ENCODE measurements at places on chromosomes 13 and 19. TPM values are rescaled to one million over a fixed set of nuclear protein-coding genes. Genes with fewer than 3 reads are reported as not detected.

The SMIM24 gene
- 14.7 TPM for total RNA-seq

The ZNF829 gene
- 4.0 TPM for total RNA-seq

The C5AR1 gene
- total RNA-seq: not detected

The C19orf67 gene
- not detected for total RNA-seq

The CILP2 gene
- total RNA-seq: not detected

The AMER2 gene
- total RNA-seq: 0.04 TPM

The SEMA6B gene
- 0.13 TPM for total RNA-seq

The ZNF837 gene
- 4.3 TPM for total RNA-seq

- peak; percentile 18 for DNase-seq
Observed at GRCh38 chr13:93476175-93476574, 249.6 kb downstream of the GPC6 start.

DNA sequence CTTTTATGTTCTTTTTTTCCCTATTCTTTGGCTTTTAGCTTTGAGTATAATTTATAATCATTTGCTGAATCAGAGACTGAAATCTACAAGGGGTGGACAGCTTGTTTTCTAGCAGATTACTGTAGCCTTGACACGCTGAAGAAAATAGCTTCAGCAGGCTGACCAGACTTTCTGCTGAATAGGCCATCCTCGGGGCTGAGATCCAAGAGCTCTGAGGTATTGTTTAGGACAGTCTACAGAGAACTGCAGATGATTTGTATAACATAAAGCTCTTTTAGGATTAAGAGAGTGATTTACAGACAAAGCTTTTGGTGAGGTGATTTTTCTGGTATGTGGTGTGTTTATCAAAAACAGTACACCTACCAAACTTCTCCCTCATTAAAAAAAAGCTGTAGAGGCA is 16.8 kb downstream of the POLR1D start:
- DNase-seq: no peak

DNA sequence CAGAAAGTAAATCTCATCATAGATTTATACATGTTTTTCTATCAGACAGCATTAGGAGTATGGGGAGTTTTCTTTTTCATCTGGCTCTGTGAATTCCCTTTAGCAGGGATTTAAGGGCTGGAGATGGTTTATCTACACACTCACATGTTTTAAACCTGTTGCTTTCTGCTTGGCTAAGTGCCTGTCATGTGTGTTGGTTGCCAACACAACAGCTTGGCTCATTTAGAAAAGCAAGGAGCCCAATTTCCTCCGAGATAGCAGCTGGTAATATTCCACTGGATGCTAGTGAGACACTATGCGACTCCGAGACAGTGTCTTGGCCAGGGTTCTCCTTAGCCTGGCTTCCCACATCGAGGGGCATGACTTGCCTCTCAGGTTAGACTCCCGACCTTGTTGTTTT is 83.3 kb downstream of the KLF5 start:
- DNase-seq: no peak

- peak; percentile 26 for DNase-seq
Observed at GRCh38 chr13:99606324-99607066, 105.2 kb downstream of the TM9SF2 start.

GRCh38 chr19:34667349-34668076 is 9.4 kb downstream of the SCGB2B2 start:
- DNase-seq: no peak

GRCh38 chr13:112899281-112900225 is 69.5 kb upstream of the MCF2L start:
- DNase-seq: no peak

- no peak for DNase-seq
Observed at GRCh38 chr19:30788105-30788765, 416.1 kb downstream of the ZNF536 start.

GRCh38 chr13:85366759-85367417 is 432.3 kb downstream of the SLITRK6 start:
- DNase-seq: no peak

DNA sequence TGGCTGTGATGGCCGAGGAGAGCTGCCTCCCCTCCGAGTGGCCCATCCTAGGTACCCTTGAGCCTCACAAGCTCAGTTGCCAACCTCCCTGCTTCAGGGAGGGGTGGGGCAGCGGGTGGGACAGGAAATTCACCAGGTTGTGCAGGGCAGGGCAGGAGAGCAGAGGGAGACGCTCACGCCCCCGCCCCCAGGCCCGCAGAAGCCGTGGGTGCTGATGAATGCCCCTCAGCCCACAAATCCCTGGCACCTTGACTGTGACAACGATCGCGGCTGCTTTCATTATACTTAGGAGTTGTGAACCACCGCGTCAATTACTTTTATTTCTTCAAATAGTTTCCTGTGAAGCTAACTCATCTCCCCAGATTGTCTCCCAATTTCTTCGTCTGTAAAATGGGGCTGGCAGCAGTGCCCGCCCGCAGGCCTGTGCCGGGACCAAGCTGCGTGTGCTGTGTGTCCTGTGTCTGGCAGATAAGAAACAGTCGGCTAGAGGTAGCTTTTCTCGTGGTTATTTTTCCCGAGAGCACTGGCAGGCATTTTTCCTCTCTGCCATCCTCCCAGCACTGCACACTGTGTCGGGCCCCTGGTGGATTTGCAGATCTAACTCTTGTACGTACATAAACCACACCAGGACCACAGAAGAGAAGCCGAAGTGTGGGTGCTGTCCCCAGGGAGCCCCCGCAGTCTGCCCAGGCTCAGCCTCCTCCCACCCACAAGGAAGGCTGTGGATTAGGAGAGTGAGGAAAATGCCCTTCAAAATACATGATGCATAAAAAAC is 7.9 kb upstream of the RASA3 start:
- DNase-seq: no peak

DNA sequence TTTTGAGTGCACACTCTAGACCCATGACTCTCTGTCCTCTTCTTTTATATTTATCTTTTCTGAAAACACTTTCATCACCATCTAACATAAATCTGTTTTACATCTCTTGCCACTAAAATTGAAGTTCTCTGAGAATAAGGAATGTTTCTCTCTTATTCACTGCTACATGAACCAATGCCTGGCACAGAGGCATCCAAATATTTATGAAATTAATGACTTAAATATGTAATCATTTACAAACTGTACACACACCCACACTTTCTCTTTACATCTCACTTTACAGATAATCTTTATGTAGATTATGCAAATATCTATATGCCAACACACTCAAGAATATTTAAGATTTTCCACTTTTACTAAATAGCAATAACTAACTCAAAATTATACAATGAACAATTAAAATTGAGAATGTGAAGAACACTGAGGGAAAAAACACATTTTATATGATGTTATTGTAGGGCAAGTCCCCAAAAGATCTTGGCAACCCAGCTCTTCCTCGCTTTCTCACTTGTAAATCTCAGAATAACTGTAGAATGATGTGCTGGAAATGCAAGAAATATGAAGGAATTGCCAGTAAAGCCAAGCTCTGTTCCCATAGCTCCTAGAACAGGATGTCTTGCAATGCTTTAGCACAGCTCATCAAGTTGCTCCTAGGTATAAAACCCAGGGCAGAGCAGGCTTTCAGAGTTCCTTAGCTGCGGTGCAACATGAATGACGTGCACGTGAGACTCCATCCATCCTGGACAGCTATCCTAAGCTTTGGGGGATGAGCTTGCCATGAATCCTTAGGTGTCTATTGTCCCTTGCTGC is 50.7 kb downstream of the UGGT2 start:
- DNase-seq: no peak

DNA sequence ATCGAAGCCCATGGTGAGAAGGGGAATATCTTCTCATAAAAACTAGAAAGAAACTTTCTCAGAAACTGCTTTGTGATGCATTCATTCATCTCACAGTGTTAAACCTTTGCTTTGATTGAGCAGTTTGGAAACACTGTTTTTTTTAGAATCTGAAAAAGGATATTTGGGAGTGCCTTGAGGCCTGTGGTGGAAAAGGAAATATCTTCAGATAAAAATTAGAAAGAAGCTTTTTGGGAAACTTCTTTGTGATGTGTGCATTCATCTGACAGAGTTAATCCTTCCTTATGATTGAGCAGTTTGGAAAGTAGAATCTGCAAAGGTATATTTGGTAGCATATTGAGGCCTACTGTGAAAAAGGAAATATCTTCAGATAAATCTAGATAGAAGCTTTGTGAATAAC is 1594.9 kb downstream of the UQCRFS1 start:
- no peak for DNase-seq

GRCh38 chr13:27419328-27419727 is 5.1 kb upstream of the GTF3A start:
- no peak for DNase-seq

DNA sequence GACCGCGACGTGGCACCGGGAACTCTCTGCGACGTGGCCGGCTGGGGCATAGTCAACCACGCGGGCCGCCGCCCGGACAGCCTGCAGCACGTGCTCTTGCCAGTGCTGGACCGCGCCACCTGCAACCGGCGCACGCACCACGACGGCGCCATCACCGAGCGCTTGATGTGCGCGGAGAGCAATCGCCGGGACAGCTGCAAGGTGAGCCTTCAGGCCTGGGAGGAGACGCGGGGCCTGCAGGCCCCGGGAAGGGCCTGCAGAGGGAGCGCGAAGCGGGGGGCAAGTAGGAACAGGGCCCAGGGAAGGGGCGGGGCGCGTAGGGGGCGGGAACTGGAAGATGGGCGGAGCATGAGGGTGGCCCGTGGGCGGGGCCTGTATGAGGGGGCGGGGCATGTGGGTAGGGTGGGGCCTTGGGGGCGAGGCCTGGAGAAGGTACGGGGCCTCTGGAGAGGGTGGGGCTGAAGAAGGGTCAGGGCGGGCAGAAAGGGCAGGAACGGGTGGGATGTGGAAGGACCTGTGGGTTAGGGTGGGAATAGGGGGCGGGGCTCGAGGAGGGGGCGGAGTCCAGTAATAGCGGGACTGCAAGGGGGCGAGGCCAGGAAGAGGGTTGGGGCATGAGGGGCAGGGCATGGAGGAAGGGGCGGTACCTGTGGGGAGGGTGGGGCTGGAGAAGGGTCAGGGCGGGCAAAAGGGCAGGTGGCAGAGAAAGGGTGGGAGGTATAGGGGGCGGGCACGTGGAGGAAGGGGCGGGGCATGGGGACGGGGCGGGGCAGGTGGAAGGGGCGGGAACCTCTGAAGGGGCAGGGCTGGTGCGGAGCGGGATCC is 2.5 kb downstream of the CFD start:
- DNase-seq: no peak

- DNase-seq: no peak
Observed at GRCh38 chr19:3065675-3066357, 3.5 kb upstream of the TLE5 start.

- no peak for DNase-seq
Observed at GRCh38 chr19:39524495-39524894, 8.2 kb downstream of the EID2B start.

DNA sequence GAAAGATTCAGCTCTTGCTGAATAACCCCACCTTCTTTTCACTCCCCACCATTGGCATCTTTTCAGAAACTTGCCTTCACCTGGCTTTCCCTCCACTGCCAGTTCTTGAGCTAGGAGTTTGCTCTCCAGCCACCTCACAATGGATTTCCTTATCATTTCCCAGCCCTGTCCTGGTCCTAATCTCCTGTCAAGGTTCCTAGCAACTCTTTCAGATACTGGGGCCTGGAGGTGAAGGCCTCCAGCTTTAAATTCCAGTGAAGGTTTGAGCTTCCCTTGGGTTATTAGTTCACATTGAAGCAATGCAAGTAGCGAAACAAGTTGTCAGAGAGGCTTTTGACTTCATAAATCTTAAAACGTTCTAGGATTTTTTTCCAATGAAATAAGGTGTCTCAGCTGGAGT is 320.8 kb upstream of the MAB21L1 start:
- DNase-seq: no peak

- DNase-seq: no peak
Observed at GRCh38 chr19:17519967-17520366, 8.5 kb downstream of the PGLS start.

- no peak for DNase-seq
Observed at GRCh38 chr19:38034492-38034860, 127.5 kb downstream of the SIPA1L3 start.

DNA sequence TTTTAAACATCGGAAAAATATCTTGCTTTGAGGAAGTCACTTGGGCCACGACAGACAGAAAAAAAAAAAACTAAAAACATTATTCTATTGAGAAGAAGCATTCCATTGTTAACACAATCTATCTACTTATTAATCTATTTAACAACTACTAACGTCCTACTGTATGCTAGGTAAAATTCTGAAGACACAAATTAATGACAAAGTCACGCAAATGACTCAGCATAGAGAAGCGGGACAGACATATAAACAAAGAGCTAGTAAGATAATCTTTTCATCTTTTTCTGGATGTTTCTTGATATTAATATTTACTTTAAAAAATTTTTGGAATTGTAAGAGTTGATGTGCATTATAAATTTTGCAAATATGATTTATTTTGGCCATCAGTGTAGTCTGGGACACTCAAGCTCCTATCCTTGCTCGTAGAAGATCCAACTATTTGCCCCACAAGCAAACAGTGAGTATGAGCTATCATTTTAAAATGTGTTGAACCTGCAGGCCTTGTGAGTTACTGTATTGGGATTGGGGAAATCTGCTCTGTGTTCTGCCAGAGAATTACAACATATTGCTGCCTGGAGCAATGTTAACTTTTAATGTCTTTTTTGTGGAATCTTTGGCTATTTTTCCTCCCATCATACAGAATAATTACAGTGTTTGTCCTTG is 109.1 kb downstream of the PCDH9 start:
- DNase-seq: no peak

DNA sequence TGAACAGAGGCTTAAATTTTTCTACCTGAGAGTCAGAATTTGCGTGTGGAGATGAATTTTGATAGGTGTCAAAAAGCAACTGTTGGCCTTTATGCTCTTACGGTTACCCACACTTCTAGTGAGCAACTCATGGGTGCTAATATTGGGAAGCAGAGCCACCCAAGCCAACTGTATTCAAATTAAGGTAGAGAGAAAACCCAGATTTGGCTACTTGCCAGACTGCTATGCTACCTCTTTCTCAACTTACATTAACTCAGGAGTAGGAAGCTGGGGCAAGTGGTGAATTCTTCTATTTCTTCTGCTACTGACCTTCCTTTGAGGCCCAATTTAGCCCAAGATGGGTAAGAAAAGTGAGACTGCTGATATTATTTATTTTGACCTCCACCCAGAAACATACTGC is 83.9 kb downstream of the OLFM4 start:
- DNase-seq: no peak

DNA sequence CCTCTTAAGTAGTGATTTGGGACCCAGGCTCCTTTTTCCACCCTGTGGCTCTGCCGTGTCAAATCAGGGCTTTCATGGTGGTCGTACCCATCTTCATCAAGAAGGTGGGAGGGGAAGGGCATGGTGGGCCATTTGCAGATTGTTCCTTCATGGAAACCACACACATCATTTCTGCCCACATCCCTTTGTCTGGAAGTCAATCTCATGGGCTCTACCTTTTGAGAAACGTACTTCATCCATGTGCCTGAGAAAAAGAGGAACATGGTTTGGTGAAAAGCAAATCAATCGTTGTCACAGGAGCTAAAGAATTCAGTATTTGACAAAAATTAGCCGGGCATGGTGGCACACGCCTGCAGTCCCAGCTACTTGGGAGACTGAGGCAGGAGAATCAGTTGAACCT is 233.4 kb downstream of the FOXO1 start:
- no peak for DNase-seq

Measured in kidney epithelial cell (primary cell).